ENCODE measurements at places on chromosomes 3 and 15.

DNA sequence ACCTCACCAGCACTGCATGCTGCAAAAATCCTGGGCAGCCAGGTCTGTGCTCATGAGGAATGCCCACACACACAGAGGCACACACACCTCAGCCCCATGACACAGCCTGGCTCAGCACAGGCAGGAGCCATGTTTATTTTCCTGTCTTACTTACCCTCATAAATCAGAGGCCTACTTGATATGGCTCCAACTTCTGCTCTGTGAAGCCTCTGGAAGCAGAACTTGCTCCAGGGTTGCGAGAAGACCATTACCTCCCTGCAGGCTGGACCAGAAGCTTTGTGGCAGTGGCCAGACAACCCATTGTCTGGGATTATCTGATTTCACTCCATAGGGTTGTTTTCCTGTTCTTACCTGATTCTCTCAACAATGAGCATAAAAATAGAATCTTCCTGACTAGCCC lies 43.8 kb upstream of the CMTM8 start:
- DNase-seq: no peak

DNA sequence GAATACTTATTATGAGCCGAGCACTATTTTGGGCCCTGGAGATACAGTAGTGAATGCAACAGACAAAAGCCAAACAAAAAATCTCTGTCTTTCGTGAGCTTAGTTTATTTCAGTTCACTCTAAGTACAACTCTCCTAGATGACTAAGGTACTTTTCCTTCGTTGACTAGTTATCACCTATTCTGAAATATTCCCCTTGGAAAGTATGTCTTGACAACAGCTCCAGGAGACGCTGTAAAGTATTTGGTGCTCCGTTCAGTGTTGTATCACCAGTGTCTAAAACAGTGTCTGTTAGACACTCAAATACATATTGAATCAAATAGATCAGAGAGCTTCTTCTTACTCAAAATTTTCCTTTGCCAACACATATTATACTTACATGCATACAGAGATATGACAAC lies 119.6 kb downstream of the TFDP2 start:
- no peak for DNase-seq

GRCh38 chr3:119184796-119185570 lies 11.6 kb downstream of the UPK1B start:
- no peak for DNase-seq

DNA sequence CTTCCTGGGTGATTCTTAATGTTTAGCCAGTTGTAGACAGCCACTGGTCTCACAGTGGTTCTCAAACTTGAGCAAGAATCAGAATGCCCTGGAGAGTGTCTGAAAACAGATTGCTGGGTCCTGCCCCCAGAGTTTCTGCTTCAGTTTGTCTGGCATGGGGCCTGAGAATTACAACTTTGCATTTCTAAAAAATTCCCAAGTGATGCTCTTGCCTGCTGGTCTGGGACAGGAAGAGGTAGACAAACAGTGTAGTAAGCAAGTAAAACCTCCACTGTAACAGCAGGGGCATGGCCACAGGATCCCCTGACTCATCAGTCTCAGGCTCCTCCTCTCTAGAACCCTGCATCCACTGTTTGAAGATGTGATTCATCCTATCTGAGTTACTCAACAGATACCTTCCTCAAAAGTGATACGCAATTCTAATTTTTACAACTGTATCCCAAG lies 36.5 kb downstream of the DZIP1L start:
- no peak for DNase-seq

GRCh38 chr3:189238071-189238470 lies 66.3 kb downstream of the TPRG1 start:
- no peak for DNase-seq
